Bladder microvascular endothelial cell (primary cell): ENCODE measurements at places on chromosomes 13 and 19. TPM values are rescaled to one million over a fixed set of nuclear protein-coding genes. Genes with fewer than 3 reads are reported as not detected.

Gene MIR17HG
- total RNA-seq, result 5.8 and 12.8 TPM in 2 replicates

Gene DKKL1
- 0.31 TPM in 1 of 2 replicates, not detected in the other for total RNA-seq

Gene MBD3L2
- not detected in 2 replicates for total RNA-seq

Gene PLPPR2
- total RNA-seq, result 3.4 and 10.8 TPM in 2 replicates

Gene ARHGAP45
- 50.0 and 78.8 TPM in 2 replicates for total RNA-seq

Gene ZSCAN4
- not detected in 2 replicates for total RNA-seq

Gene GPC6
- 0.16 and 0.38 TPM in 2 replicates for total RNA-seq
